Epithelial cell of esophagus (primary cell): ENCODE measurements at places on chromosomes 3 and 15.

DNA sequence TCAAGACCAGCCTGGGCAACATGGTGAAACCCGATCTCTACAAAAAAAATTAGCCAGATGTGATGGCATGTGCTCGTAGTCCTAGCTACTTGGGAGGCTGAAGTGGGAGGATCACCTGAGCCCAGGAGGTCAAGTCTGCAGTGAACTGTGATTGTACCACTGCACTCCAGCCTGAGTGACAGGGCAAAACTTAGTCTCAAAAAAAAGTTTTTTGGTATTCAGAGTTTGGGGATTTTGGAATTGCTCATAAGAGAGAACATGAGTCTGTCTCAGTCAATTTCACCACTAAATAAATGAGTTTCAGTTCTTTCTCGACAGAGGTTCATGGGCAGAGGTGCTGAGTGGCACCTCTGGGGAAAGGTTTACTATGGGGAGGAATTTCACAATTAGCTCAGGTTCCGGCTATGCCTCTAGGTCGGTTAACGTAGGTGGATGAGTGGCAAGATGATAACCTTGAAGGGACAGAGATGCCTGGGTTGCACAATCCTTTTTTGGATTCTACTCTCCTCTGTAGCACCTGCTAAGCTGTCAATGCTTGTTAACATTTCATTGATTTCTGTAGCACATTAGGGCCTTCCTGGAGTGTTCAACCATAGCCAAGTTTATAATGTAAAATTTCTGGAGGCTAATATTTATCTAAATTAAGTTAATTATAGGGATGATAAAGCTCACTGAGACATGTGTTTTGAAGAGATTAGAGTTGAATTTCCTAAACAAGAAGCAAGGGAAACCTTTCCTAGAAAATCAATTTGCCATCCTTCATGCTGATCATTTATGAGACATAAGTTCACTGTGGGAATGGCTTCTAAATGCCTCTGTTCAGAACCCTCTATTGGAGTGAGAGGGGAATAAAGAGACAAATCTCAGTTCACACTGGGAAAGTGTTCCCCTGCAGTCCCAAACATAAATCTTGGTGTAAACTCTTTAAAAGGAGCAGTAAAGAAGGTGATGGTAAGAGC, 37.4 kb upstream of the DCP1A start:
- DNase-seq: no peak

GRCh38 chr3:52210550-52211046, 12.6 kb downstream of the ALAS1 start:
- DNase-seq: peak; percentile 93

- DNase-seq: peak; percentile 36
These were observed 48.3 kb downstream of the MEF2A start for GRCh38 chr15:99613887-99614647.

DNA sequence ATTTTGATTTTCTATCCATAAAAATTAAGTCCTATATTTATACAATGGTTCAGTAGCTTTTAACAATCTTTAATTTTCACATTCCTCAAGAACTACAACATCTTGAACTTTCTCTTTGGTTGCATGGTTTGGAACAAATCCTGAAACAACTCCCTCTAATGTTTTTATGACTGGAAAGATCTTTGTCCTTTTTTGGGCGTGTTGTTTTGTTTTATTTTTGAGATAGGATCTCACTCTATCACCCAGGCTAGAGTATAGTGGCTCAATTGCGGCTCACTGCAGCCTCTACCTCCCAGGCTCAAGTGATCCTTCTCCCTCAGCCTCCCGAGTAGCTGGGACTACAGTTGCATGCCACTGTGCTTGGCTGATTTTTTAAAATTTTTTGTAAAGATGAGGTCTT, 4.0 kb downstream of the STX19 start:
- DNase-seq: no peak

- no peak for DNase-seq
These were observed 46.4 kb downstream of the IL1RAP start for GRCh38 chr3:190560013-190560895.

- DNase-seq: no peak
These were observed 8.1 kb downstream of the GALNT15 start for GRCh38 chr3:16182612-16183011.

- no peak for DNase-seq
These were observed 77.8 kb downstream of the VGLL3 start for GRCh38 chr3:86913160-86913559.

- DNase-seq: no peak
These were observed 161.2 kb upstream of the RGMA start for GRCh38 chr15:93250209-93250608.

DNA sequence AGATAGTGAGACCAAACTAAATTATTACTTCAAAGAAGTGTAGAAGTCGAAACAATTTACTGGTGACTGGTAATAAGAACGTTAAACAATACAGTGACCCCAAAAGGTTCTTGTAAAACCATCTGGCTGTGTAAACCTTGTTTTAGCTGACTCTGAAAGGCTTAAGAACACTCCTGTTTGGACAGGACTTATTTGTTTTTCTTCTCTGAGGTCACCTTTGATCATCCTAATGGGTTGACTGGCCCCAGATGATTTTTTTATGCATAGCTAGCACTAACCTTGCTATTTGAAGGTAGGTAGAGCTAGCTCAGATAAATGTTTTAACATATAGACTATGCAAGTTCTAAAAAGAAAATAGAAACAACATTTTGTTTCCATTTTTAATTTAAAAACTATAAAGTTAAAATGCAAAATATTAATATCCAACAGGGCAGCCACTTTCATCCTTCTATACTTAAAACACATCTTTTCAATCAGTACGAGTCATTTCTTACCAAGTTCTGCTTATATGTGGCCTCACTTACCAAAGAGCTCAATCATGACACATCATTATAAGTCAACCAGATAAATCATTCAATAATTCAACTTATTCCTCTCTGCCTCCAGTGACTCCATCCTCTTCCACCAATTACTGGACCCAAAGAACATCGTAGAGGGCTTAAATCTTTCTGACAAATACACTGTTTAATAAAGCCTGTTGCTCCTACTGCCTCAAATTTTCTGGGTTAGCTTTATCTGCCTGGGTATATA, 158.8 kb downstream of the SSR3 start:
- peak; percentile 4 for DNase-seq

GRCh38 chr3:25572336-25572735, 92.4 kb downstream of the TOP2B start:
- DNase-seq: no peak

DNA sequence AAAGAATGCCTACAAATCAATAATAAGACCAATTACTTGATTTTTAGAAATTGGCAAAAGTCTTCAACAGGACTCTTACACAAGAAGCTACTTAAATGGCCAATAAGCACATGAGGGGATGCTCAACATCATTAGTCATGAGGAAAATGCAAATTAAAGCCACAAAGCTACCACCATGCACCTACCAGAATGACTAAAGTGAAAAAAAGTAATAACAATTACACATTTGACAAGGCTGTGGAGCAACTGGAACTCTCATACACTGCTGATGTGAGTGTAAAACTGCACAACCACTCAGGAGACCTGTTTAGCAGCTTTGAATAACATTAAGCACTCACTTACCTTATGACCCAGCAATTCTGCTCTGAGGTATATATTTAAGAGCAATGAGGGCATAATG, 68.4 kb downstream of the PPCDC start:
- peak; percentile 70 for DNase-seq

DNA sequence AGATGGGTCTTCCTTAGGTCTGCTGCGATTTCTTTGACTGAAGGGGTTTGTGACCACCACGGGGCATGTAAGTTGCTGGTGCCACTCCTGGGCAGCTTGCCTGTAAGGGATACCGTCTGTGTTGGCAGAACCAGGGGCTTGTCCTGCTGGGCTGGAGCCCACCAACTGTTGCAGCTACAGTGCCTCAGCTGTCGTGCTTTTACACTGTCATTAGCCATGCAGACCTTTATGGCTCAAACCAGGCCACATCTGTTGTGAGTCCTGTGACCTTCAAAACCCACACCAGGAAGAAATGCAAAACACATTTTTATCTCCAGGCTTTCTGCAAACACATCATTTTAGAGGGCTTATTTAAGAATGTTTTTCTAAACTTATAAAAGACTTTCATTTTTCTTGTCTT, 168.7 kb downstream of the PTPRG start:
- no peak for DNase-seq

- DNase-seq: no peak
These were observed 17.0 kb downstream of the ANKDD1A start for GRCh38 chr15:64928626-64929220.

GRCh38 chr3:114646526-114646925, 352.7 kb downstream of the TIGIT start:
- DNase-seq: no peak

DNA sequence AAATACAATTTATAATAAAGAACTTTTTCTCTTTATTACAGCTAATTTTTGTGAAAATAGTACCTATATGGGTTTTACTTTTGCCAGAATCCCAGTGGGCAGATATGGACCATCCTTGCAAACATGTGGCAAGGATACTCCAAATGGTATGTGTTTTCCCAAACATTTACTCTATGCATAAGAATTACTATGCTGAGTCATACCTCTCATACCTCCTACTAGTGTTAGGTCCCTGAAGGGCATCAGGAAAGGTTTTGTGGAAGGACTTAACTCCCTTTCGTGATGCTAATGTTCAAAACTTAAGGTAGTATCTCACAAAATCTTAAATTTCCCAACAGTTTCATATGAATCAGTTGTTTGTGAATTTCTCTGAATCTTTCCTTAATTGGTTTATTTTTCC, 21.3 kb downstream of the ADGRG7 start:
- DNase-seq: peak; percentile 33

GRCh38 chr3:39140341-39140971, 12.9 kb downstream of the CSRNP1 start:
- DNase-seq: peak; percentile 61

GRCh38 chr15:40982855-40983254, 29.6 kb downstream of the CHAC1 start:
- DNase-seq: no peak

GRCh38 chr3:40068636-40069035, 240.9 kb upstream of the EIF1B start:
- DNase-seq: peak; percentile 97

DNA sequence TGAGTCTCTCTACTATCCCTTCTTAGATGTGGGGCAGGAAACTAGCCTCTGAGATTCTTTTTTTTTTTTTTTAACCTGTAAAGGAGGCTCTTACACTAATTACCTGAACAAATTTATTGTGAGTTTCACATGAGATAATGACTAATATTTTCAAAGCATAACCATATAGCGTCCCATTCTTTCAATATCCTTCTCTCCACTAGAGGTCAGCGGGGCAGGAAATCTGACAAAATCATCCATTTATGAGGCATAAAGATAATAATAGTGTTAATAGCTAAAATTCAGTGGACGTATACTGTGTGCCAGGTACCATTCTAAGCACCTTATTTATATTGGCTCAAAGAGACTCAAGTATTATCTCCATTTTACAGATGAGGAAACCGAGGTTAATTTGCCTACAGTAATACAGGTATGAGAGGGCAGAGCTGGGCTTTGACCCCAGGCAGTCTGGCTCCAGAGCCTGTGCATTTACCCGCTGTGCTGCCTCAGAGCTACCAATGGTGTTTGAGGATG, 16.3 kb upstream of the SMAD6 start:
- no peak for DNase-seq

DNA sequence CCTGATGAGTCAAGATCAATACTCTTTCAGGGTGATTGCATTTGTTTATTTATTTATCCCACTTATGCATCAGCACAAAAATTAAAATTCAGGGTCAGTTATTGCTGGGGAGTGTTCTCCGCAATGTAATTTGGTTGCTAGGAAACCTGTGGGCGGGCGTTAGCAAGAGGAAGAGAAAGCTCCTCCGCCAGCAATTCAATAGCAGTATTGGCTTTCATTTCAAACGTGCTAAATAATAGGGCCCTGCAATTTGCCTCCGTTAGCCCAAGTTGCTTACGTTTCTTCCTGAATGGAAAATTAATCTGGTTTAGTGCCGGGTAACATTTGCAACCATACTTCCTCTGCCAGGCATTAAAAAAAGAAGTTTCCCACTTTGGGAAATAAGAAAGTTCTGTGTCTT, 35.5 kb upstream of the PLCL2 start:
- DNase-seq: peak; percentile 23

- peak; percentile 75 for DNase-seq
These were observed 58.6 kb upstream of the SLC6A1 start for GRCh38 chr3:10933805-10934481.

- DNase-seq: no peak
These were observed 121.1 kb downstream of the ZNF621 start for GRCh38 chr3:40645883-40646282.

DNA sequence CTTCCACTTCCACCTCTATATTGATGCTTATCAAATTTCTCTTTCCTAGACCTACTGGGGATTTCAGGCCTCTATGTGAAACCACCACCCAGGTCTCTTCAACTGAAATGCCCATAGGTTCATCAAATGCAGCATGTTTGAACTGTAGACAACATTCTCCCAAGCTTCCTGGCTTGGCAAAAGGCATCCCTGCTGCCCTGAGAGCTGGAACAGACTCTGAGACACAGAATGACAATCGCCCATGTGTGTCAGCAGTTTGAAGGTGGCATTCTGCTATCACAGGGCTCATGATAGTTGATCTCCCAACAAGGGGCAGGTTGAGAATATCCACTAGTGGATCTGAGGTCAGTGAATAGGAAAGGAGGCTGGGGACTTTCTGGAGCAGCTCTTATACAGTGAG, 200.7 kb downstream of the RPLP1 start:
- DNase-seq: no peak

- no peak for DNase-seq
These were observed 8.8 kb upstream of the FAM174B start for GRCh38 chr15:92664178-92664900.

GRCh38 chr3:155079468-155079745, 712 bp upstream of the MME start:
- DNase-seq: no peak

GRCh38 chr3:7423995-7424394, 563.1 kb downstream of the GRM7 start:
- DNase-seq: no peak

DNA sequence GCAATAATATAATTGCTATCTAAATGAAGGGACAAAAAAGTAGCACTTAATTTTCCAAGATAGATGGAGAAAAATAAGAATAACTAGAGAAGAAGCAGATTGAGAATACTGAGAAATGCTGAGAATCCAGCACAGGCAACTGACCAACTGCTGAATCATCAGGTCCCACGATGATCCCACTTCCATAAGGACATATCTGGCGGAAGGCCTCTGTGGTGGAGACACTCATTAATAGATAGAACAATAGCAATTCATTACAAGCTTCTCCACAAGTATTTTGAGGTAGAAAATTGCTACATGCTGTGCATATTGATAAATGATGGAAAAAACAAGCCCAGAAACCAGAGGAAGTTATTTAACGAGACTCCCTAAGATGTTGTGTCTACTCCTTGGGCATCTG, 105.9 kb downstream of the DUT start:
- no peak for DNase-seq

- DNase-seq: no peak
These were observed 57.7 kb downstream of the IL16 start for GRCh38 chr15:81254277-81254915.

DNA sequence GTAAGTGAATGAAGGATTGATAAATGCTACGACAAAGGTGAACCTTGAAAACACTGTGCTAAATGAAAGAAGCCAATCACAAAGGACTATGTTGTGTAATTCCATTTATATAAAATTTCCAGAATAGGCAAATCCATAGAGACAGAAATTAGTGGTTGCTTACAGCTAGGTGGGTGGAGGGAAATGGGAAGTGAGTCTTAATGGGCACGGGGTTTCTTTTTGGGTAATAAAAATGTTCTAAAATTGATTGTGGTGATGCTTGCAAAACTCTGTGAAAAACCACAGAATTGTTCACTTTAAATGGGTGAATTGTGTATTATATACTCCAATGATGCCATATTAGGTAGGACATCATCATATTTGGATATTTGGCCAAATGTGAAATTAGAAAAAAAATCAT, 20.9 kb upstream of the TEX9 start:
- no peak for DNase-seq

- no peak for DNase-seq
These were observed 44.9 kb upstream of the CTSH start for GRCh38 chr15:78989701-78990240.
